ENCODE measurements at places on chromosomes 2 and 18.

DNA sequence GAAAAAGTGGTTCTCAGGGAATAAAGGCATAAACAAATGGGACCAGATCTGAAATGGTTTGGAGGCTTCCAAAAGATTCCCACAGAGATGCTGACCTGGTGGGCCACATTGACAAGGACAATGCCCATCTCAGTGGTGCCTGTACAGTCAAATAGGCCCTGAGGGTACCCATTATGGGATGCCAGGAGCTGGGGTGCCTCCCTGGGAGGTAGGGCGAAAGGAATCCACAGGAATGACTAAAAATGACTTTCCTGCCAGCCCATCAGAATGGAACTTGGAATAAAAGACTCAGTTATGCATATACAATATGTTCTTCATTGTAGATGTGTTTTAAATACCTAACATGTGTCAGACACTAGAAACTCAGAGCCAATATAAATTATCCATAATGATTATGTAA lies 248.5 kb downstream of the RNF144A start:
- DNase-seq = no peak

GRCh38 chr2:108620656-108621055 lies 86.4 kb downstream of the LIMS1 start:
- no peak for DNase-seq

GRCh38 chr2:235536711-235537110 lies 42.9 kb downstream of the AGAP1 start:
- no peak for DNase-seq

DNA sequence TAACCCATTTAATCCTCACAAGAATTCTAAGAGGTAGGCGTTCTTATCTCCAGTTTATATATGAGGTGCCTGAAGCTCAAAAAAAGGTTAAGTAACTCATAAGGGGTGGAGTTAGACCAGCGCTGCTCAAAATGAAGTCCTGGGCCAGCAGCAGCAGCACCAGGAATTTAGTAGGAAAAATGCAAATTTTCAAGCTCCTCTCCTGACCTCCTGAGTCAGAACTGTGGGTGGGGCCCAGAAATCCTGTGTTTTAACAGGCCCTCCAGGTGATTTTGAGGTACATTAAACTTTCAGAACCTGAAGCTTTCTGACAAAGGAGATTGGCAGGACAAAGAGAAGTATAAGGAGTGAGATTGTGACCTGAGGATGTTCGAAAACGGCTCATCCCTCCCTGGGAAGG lies 66.0 kb upstream of the CCDC85A start:
- DNase-seq = no peak

GRCh38 chr18:74841248-74841647 lies 243.6 kb downstream of the ZNF407 start:
- no peak for DNase-seq

GRCh38 chr18:62939433-62939832 lies 224.1 kb downstream of the PHLPP1 start:
- no peak for DNase-seq

DNA sequence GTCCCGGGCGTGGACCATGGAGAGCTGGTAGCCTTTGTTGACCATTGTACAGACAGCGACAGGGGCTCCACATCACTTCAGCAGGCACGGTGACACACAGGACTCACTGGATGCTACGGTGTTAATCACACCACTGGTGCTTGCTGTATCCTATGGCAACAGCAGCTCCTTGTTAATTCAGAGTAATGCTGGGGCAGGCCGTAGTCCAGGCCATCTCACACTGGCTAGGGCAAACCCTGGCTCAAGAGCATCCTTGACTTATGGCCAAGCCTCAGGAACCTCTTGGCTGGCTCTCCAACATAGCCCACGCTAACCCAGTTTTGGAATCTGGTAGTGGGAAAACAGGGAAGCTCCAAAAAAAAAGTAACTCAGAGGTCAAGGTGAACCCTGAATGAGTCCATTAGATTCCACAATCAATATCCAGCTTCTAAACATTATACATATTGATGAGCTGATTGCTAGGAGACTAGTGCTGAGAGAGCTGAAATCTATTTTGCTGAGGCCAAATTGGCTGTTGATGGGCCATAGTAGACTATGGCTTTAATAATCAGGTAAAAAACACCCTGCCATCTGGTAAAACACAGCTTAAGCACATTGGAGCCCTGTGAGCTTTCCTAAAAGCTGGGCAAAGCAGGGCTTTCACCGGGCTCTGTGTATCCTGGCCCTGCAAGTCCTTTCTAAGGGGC lies 253.6 kb downstream of the PRKCE start:
- DNase-seq = no peak

GRCh38 chr18:36757991-36758390 lies 70.8 kb downstream of the TPGS2 start:
- DNase-seq = no peak

DNA sequence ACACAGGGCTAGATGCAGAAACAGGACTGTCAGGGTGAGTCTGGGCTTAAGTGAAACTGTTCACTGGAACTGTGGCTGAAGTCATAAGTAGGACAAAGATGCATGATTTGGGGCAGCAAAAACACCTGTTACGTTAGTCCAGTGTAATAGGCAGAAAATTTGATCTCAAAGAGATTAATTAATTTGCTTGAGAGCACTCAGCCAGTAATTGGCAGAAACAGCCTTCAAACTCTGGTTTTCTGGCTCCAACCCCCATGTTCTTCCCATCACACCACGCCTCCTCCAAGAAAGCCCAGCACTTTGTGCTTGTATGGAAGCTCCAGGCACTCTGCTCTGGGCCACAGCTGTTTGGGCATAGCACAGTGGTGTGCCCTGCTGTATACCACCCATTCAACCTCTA lies 54.0 kb downstream of the CNTNAP5 start:
- no peak for DNase-seq

GRCh38 chr2:65370387-65371073 lies 61.9 kb downstream of the SPRED2 start:
- no peak for DNase-seq

- no peak for DNase-seq
Measured at GRCh38 chr2:230777721-230778120, 65.1 kb downstream of the CAB39 start.

GRCh38 chr2:190999058-190999457 lies 14.9 kb downstream of the STAT1 start:
- DNase-seq = no peak

DNA sequence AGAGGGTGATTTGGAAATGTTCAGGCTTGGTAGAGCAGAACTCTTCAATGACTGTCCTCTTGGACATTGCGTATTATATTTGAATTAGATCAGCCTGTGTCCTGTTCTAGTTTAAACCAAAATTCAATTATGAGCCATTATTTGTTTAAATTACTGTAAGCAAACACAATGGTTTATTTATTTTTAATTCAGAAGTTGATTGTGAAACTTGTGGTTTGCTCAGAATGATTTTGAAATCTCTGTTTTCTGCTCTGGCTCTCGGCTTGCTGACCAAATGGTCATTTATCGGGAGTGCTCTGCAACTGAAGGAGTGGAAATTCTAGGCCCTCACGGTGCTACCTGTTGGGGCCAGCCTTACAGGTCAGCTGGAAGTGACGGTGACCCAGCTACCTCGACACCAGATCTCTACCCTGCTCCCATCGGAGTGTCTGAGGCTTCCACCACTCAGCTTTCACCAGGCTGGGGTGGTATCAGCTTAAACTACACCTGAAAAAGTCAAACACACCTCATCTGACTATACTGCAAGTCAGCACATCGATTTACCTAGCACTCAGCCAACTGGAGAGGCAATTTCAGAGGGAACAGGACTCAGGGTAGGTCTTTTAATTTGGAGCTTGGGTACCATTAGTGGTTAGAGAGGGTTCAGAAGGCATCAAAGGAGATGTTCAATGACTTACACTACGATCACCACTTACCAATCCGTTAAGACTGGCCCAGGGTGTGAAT lies 36.8 kb upstream of the GPD2 start:
- DNase-seq = peak; percentile 10

DNA sequence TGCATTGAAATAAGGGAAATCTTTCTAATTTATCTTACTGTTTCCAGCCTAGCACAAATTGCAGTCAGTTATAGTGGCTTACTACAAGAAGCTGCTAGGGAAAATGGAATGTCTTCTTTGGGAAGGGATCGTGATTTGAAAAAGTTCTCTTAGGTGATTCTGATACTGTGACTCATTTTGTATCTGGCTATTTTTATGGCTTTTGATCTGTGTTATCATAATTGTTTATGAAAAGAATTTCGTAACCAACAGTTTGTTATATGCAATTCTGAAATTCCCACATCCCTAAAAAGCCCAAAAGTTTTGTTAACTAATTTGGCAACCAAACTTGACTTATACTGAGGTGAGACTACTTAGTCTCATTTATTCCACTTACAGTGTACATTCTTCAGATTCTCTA lies 12.4 kb downstream of the PTPN4 start:
- DNase-seq = no peak
